Stimulated activated CD4-positive, alpha-beta T cell treated with anti-CD3 and anti-CD28 coated beads, Interleukin-15, amount 100 ng/mL, for 48 hours (primary cell): ENCODE measurements at places on chromosomes 7 and 10.

DNA sequence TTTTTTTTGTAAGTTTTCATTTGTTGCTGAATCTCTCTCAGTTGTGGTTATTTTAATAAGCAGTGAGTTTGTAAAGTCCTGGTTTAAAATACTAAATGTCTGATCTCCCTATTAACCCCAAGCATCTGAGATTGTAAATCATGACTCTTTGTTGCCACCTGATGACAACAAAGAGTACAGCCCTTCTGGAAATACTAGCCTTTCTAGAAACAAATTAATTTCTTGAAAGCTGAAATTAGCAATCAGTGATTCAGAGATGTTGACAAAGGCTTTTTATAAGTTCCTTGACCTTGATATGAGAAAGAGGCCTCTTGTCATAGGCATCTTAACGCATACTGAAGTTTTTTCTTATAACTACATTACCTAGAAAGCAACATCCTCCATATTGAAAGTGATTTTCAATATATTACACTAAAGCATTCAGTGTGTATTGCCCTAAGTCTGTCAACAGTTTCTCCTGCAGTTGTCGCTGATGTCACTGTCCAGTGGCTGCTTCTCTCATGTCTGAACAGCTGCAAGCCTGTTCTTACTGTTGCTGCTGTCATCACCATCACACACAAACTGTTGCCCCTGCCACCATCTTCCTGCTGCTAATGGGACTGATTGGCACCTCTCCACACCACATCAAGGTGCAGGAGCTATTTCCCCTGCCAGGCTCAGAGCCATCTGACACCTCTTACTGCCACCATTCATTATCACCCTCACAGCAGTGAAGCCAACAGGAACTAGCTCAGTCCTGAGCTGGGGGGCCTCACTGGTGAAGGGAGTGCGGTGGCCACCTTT is 95.1 kb upstream of the LRGUK start:
- DNase-seq = no peak

- DNase-seq = no peak
Measured at GRCh38 chr7:73907554-73908122, 46.7 kb downstream of the TMEM270 start.

DNA sequence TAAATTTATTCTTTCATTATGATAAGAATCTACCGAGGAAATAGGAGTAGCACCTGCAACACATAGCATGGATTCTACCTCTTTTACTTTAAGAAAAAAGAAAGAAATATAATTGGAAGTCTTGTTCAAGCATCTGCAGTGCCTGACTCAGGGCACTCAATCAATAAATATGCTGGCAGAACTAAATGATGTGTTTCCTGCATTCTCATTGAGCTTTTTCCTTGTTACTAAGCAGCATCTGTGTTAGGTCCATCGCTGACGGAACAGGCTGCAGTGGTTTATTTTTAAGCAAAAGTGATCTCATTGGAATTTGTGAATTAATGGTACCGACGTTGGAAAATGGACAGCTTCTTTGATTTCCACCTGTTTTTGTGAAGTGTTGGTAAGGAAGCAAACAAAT is 417.5 kb downstream of the DPP6 start:
- DNase-seq = no peak

- peak; percentile 2 for DNase-seq
Measured at GRCh38 chr10:28677888-28678686, 766 bp downstream of the BAMBI start.

DNA sequence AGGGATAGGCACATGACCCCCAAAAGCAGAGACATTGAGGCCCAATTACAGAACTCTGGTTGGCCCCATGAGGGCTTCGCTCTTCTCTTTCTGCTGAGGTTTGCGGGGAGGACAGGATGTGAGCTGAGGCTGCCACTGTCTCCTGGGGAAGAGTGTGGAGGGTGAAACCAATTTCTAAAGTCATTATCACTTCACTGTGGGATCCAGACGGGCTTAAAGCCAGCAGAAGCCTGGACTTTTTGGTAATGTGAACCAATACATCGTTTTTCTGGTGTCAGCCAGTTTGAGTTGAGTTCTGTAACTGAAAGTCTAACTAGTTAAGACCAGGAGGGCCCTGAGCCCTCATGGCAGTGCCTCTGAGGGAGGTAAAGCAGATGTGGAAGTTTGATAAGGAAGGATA is 163.0 kb downstream of the MYOF start:
- no peak for DNase-seq

GRCh38 chr7:24907311-24907886 is 72.6 kb downstream of the OSBPL3 start:
- peak; percentile 15 for DNase-seq

GRCh38 chr10:103145860-103146466 is 47.1 kb downstream of the NT5C2 start:
- no peak for DNase-seq

DNA sequence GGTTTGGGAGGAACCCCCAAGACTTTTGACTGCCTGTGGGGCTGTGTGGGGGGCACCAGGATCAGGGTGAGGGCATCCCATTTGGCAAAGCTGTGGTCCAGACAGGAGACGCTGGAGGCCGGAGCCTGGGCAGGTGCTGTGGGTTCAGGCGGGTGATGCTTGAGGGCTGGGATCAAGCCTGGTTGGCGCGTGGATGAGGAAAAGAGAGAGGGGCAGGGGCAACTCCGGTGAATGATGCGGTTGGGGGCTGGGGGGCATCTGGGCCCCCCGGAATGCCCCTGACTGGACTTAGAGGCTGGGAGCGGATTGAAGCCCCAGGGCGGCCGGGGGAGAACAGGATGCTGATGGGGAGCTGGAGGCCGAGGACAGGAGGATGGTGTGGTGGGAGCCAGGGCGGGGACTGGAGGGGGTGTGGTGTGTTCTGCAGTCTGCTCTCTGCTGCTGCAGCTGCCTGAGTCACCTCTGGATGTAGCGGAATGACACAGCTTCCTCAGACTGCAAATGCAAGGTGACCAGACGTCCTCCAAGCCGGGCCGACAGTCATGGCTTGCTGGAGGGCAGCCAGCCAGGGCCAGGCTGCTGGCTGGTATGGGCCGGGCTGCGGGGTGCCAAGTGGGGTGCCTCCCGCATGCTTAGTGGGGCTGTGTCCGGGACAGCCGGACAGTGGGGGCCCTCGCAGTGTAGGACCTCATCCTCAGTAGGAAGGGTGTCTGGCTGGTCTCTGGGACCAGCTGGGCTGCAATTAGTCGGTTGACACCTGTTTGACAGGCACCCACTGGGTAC is 3.2 kb downstream of the MAFK start:
- DNase-seq = no peak

- no peak for DNase-seq
Measured at GRCh38 chr7:74178632-74179031, 4.5 kb downstream of the EIF4H start.

DNA sequence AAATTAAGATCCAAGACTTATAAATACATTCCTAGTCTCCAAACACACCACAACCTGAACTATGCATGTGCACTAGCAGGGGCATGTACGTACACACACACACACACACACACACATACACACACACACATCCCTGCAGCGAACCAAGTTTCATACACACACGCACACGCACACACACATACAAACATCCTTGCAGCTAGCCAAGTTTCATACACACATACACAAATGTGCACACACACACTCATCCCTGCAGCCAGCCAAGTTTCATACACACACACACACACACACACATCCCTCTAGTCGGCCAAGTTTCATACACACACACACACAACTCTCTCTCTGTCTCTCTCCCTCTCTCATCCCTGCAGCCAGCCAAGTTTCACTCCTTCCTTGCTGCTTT is 82.7 kb upstream of the WIPF3 start:
- DNase-seq = no peak

GRCh38 chr7:123637203-123637602 is 18.5 kb upstream of the LMOD2 start:
- no peak for DNase-seq

- DNase-seq = no peak
Measured at GRCh38 chr10:34666008-34666704, 148.9 kb downstream of the PARD3 start.

GRCh38 chr10:57786850-57787750 is 480.6 kb downstream of the IPMK start:
- DNase-seq = no peak

DNA sequence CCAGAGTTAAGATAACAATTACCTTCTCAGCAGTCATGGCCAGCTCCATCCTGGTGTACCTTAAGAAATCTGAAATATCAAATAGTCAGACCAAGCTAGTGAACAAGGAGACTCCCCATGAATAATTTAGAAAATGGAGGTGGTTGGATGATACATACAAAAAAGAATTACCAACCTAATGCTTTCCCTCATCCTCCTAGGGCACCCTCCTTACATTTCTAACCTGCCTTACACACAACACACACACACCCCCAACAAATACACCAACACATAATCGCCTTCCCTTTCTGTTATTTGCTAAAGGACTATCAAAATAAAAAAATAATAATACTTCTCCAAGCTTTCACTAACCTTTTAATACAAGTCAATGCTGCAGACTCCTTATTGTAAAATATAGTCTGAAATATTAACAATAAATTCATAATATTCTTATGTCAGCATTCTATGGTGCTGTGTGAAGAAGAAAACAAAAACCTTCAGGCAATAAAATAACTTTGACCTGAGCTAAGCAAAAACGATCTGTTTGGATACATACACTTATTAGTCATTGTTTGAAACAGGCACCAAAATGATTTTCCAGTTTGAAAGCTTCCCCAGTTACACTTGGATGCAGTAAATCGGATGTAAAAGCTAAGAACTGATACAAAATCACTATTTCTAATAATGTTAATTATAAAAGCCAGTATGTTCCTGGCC is 3.4 kb downstream of the TWIST1 start:
- DNase-seq = no peak

GRCh38 chr7:48887500-48887899 is 36.8 kb upstream of the CDC14C start:
- no peak for DNase-seq

GRCh38 chr7:9978106-9979064 is 995.3 kb upstream of the PHF14 start:
- DNase-seq = no peak

- DNase-seq = no peak
Measured at GRCh38 chr10:9709849-9710248, 1307.8 kb upstream of the CELF2 start.

DNA sequence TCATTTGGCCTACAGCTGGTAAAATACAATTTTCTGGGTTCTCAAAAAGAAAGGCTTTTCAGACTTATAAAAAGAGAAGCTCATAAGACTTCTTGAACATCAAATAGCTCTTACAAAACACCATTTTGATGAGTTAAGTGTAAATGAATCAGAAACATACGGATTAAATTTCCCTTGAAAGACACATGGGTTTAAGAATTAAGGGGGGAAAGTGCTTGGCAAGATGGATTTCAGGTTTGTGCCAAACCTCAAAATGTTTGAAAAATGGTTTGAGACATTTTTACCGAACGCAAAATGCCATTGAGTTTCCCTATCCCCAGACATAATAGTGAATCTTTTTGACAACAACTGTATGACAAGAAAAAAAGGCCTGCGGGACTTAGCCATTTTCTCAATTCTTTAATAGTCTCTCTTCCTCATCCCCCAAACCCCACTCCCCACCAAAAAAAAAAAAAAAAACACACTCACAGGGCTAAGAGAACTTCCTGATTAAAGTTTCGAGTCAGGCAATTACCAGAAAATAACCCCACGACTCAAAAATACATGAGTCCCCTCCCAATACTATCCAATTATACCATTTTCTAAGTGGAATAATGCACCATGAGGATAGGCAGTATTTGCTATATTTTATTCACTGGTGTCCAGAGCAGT is 260.1 kb downstream of the TRIL start:
- no peak for DNase-seq

DNA sequence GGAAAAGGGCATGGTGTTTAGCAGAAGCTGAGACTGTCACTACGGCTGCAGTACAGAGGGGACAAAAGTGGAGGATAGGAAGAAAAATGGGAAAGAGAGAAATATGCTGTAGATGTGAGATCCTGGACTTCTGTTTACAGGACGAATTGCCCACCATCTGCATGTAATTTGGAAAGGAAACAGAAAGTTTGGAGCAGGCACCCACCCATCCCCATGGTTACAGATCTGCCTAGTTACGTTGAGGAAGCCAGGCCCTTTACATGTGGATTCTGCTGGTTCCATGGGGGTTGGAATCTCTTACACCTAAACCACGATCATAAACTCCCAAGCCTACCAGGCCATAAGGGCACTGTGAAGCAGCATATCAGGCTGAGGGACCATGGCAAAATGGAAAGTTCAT is 84.3 kb downstream of the WDFY4 start:
- no peak for DNase-seq

- no peak for DNase-seq
Measured at GRCh38 chr10:23015021-23015707, 80.2 kb upstream of the MSRB2 start.

GRCh38 chr10:70333268-70333667 is 49.2 kb downstream of the LRRC20 start:
- no peak for DNase-seq

DNA sequence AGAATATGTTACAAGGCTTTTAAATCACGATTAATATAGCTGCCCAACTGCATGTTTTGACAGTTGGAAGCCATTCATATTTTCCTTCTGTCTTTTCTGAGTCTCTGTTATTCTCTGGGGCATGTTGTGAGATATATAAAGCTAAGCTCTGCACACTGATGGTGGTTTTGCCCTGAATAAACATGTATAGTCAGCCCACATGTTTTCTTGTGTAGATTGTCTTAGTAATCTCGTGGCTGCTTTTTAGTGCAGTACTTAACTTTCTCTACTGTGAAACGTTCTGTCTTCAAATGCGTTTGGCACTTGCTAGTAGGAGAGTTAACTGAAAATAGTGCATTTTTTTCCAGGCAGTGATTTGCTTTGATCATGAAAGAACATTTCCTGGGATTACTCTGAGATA is 268.5 kb downstream of the DNAJB9 start:
- DNase-seq = no peak

DNA sequence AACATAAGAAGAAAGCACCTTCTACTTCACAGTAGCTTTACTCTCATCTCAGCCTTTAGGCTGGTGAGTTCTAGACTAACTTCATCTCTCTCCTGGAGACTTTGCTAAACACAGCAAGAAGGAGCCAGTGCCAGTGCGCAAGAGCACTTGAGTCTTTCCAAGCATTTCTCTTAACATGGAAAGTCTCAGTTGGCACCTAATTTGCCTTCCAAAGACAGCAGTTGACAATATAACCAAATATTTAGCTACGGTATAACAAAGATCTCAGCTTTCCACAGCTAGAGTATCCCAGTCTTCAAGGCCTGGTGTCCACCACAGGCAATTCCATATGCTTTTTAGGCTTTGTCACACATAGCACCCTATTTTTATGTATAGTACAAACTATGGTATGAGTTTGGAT is 1204.9 kb downstream of the CNTNAP2 start:
- DNase-seq = no peak

- DNase-seq = no peak
Measured at GRCh38 chr7:74093671-74094223, 10.1 kb downstream of the LIMK1 start.
